Bronchial epithelial cell (primary cell): ENCODE measurements at places on chromosomes 16 and 17.

DNA sequence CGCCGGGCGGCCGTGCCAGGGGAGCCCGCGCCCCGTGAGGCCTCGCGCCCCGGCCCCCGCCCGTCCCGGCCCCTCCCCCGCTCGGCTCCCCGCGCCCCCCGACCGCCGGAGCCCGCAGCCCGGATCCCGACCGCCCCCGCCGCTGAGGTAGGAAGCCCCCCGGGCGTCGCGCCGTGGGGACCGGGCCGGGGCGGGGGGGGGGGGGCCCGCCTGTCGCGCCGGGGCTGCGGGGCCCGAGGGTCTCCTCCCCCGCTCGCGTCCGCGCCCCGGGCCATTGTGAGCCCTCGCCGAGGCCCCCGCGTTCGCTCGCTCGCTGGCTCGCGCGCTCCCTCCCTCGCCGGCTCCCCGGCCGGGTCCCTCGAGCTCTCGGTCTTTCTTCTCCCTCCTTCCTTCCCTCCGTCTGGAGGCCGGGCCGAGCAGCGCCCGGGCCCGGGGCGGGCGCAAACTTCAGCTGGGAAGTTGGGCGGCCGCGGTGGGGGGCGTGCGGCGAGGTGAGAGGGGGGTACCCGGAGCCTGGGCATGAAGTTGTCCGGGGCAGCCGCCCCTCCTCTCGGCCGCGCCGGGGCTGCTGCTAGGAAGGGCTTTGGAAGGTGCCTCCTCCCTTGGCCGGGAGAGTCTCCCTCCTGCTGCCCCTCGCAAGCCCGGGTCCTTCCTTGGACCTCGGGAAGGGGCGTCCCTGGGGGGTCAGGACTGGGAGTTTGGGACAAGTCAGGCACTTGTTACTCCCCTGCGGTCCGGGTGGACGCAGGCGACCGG, 419 bp downstream of the GLIS2 start:
- no peak for DNase-seq

DNA sequence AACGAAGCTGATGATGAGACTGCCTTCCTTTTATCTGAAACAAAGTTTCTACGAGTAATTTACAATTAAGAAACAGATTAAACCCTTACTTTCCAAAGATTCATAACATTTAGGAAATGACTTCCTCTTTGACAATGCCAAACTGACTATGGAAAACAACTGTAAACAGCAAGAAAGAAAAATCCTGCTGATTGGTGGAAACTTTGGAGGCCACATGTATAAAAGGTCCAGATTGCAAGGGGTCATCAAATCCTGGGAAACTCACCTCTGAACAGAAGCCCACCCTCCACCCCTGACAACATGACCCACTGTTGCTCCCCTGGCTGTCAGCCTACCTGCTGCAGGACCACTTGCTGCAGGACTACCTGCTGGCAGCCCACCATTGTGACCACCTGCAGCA, at the start of gene KRTAP9-6:
TSS of gene KRTAP9-6 (plus strand) at position 301 of the 400 bp plus-strand sequence. CDS start at position 301, 0 bp downstream.
- DNase-seq: no peak

DNA sequence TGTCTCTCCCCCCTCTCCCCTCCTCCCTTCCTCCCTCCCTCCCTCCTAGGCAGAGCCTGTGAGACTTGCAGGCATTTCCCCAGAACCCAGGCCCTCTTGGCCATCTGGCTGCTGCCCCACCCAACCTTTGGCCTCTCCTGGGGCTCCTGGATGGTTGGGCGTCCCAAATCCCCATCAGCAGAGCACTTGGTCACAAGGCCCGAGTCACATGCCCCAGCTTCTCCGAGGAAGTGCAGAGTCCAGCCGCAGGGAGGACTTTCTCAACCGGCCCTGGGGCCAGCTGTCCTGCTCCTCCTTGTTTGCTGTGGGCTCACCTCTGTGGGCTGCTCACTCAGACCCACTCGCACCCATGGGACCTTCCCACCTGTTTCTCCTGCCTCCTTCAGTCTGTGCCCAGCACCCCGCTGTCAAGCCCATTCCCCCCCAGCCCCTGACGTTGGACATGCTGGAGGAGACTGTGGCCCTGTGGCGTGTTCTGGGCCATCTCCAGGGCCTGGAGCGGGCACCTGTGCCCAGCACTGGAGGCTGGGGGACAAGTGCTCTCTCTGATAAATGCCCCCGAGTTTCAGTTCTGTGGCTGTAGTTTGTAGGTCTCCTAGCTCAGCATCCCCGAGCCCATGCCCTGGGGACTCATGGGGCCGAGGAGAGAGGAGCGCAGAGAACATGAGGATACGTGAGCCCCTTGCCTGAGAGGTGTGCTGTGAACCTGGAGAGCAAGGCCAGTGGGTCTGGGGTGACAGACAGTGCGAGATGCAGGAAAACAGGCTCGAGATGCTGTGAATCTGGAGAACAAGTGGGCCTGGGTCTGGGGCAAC, 42.3 kb upstream of the ZNF750 start:
- DNase-seq: no peak

GRCh38 chr16:81175325-81175891, 63.1 kb upstream of the BCO1 start:
- DNase-seq: peak; percentile 61

- no peak for DNase-seq
These were observed 16.3 kb downstream of the PRPSAP1 start for GRCh38 chr17:76337413-76337777.

DNA sequence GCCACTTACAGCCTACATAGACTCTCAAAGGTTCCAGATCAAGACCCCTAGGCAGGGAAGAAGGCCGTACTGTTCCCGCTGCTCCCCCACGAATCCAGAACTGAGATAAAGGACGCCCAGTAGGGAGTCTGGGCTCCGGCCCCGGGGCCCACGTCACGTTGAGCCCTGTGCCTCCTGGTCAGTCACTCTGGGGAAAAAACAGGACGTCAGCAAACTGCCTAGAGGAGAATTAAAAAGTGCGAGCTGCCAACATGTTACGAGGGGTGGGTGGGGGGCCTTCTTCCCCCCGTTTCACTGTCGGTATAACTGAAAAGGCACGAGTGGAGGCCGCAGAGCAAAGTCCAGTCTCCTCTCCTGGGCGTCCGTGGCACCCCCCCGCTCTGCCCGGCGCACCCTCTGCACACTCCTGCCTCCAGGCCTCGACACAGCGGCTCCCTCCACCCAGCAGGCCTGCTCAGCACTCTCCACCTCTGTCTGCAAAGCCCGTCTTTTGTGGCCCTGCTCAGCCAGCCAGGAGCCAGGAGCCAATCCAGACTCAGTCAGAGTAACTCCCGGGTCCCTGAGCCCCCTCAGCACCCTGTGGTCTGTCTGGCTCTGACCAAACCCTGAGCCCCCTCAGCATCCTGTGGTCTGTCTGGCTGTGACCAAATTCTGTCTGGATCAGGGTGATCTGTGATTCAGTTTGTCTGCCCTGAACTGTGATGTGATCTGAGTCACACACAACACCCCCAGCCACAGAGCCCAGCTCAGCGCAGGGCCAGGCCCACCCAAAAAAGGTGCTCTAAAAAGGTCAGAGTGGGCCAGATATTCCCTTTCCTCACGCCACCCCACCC, 6.2 kb downstream of the ITGAE start:
- peak; percentile 52 for DNase-seq

- no peak for DNase-seq
These were observed 2.7 kb downstream of the CCDC102A start for GRCh38 chr16:57533431-57534336.

GRCh38 chr16:4706871-4707270, 13.5 kb downstream of the NUDT16L1 start:
- no peak for DNase-seq

GRCh38 chr17:17551361-17551760, 40.1 kb downstream of the PEMT start:
- no peak for DNase-seq

DNA sequence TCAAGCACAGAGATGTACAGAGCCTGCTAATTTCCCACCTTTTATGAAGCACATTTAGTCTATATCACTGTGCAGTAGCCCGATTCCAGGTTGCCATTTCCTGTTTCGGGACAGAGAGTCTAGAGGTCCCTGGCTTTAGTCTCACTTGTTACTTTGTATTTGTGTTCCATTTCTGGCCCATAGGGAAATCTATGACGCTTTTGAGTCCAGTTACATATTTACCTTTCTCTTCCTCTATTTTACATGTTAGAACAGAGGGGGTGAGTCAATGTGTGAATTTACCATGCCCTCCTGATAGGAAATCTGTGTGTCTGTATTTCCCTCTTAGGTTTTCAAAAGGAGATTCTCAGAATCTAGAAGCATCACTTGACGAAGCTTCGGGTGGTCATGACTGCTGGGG, 227.1 kb upstream of the ZFHX3 start:
- DNase-seq: no peak

DNA sequence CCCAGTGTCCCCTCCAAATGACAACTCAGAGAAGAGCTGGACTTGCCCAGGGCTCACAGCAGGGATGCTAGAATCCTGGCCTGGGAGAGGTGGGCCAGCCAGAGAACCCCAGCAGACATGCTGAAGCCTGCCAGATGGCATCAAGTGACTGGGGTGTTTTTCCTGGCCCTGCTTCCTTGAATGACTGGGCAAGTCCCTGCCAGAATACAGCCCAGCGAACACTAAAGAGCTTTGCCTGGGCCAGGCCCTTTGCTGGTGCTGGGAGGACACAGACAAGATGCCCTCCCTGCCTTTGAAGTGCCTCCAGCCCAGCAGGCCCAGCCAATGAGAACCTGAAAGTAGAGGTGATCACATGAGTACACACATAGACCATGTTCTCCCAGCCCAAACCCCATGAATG, 11.5 kb downstream of the ZNF319 start:
- peak; percentile 92 for DNase-seq

GRCh38 chr17:36107660-36108059, 4.0 kb downstream of the CCL4 start:
- DNase-seq: no peak

DNA sequence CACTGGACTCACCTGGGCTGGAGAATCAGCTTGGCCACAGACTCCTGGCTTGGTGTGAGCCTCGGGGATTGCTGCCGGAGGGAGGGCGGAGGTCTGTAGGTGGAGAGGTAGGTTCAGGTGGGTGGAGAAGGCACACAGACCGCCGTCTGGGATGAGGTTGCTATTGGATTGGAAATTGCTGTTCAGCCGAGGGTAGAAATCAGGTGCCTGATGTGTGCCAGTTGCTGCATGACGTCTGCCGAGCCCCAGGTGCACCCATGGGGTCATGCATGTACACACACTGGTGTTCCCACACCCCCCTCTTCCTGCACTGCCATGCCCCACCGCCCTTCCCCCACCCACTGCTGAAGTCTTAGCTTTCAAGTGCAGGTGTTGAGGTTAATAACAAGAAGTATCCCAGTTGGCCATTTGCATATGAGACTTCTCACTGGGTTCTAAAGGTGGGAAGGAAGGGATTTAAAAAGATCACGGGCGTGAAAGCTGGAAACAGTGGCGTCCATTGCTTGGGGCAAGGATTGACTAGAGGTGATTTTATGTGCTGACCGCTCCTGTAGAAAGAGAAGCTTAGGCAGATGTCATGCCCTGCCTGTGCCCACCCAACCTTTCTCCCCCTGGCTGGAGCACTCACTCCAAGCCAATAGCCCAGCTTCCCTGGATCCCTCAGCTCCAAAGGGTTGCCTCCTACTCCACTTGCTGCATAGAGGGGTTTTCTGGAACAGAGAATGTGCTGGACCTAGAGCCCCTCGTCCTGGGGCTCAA, 193.6 kb downstream of the CCDC182 start:
- no peak for DNase-seq

- no peak for DNase-seq
These were observed 4.8 kb upstream of the SEZ6 start for GRCh38 chr17:29010586-29010985.

GRCh38 chr16:65469116-65469515, 347.3 kb upstream of the CDH11 start:
- DNase-seq: no peak

- no peak for DNase-seq
These were observed 16.2 kb downstream of the BMERB1 start for GRCh38 chr16:15450624-15451023.

DNA sequence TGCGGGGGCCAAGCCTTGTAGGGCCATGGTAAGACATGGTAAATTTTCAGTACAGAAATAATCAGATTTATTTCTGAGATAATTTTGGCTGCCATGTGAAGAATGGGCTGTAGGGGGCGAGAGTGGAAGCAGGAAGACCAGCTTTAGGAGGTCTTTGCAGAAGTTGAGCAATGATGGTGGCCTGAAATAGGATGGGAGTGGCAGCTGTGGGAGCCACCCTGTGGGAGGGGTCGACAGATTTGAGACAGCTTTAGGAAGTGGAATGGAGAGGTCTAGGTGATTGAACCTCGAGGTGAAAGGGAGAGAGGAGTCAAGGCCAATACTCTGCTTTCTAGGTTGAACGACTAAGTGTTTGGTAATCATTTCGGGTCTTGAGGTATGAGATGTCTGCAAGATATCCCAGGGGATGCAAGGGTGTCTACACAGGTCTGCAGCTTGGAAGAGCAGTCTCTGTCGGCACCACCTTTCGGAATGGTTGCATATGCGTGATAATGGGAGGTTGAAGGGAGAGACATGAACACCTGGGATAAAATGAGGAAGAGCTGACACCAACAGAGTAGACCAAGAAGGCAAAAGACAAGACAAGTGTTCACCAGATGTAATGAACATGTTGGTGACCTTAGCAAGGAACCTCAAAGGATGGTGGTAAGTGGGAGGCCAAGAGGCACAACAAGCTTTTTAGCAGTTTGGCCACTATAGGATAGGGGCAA, 4.2 kb upstream of the ATXN7L3 start:
- DNase-seq: peak; percentile 37

- no peak for DNase-seq
These were observed 810 bp downstream of the CYGB start for GRCh38 chr17:76536511-76537287.

GRCh38 chr17:6508519-6509030, 47.8 kb downstream of the PITPNM3 start:
- DNase-seq: no peak

DNA sequence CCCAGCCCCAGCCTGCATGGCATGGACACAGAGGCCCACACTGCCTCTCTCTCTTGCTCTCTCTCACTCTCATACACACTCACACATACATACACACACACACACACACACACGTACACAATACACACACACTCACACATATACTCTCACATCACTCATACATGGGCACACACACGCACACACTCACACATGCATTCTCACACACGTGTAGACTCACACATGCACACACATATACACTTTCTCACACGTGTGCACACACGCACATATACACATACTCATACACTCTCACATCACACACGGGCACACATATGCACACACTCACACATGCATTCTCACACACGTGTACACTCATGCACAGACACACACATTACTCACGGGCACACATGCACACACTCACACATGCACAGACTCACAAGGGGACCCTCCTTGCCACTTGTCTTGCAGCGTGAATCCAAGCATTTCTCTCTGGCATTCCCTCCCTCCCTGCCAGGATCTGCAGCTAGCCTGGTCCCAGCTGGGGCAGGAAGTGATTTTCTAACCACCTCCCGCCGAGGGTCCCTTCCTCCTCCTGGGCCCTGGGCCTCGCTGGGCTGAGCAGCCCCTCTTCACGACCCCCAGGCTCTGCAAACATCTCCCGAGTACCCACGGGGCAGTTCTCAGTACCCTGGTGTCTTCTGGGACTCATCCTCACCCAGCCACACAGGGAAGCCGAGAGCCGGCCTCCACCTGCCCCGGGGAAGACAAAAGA, 37.5 kb downstream of the IL21R start:
- DNase-seq: no peak

DNA sequence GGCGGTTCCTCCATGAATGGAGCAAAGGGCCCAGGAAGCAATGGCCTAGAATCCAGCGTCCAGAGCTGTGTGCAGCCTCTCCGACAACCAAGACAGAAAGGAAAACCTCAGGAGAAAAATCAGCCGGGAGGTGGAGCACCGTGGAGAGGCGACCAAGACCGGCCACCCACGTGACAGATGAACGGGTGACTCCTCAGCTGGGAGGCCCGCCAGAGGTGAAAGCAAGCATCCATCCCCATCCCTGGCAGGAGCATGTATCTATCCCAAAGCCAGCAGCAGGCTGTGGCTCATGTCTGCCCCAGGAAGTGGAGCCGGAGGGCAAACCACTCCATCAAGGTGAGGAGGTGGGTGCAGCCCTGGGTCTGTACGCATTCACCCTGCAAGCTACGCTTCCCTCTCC, 52.1 kb downstream of the FOXL1 start:
- DNase-seq: no peak
